ENCODE measurements at places on chromosomes 11 and 22.

DNA sequence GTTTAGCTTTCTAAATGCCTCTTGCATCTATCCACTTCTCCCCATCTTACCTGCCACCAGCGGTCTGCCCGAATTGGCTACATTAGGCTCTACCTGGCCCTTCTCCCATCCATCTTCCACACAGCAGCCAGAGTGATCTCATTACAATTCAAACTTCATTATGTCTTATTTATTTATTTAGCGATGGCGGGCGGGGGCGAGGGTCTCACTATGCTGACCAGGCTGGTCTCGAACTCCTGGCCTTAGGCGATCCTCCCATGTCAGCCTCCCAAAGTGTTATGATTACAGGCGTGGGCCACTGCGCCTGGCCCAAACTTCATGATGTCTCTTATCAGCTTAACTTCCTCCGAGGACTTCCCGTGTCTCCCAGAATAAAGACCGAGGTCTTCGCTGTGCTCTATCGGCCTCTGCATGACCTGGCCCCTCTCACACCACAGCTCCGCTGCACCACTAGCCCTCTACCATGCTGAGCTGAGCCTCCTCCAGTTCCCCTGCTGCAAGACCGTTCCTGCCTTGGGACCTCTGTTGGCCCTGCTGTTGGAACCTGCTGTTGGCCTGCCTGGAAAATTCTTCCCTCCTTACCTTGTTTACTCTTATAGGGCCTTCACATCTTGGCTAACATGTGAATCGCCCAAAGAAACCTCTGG is 870 bp upstream of the CTTN start:
- peak; percentile 42 for DNase-seq

- peak; percentile 40 for DNase-seq
Observed at GRCh38 chr11:80860632-80861031, 1419.8 kb upstream of the TENM4 start.

- peak; percentile 40 for DNase-seq
Observed at GRCh38 chr11:27282806-27283205, 80.2 kb downstream of the CCDC34 start.

- no peak for DNase-seq
Observed at GRCh38 chr11:18756889-18757288, 30.9 kb upstream of the IGSF22 start.

DNA sequence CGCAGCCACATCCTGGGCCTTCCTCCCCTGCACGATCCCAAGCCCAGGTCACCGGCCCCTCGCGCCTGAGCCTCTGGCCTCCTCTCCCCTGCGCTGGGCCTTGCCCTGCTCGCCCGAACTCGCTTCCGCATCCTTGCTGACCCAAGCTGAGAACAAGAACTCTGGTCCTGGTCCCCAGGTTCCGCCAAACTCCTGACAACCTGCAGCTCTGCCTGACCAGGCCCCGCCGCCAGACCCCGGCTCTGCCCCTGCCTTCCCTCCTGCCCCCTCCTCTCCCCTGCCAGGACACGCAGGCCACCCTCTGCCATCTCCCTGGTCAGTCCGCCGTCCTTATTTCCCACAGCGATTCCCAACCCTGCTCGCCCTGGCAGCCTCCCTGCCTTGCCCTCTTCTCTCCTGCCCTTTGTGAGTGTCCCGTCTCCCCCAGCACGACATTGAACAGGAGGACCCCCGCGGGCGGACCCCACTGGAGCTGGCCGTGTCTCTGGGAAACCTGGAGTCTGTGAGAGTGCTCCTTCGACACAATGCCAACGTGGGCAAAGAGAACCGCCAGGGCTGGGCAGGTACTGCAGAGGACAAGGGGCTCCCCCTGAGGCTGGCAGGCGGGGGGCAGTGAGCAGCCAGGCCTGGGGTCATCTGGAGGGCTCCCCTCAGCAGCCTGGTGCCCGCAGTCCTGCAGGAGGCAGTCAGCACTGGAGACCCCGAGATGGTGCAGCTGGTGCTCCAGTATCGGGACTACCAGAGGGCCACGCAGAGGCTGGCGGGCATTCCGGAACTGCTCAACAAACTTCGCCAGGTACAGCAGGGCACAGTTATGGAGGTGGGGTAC is 762 bp downstream of the ANKRD13D start:
- no peak for DNase-seq

- DNase-seq: no peak
Observed at GRCh38 chr22:29145321-29146072, 60.2 kb upstream of the EMID1 start.

- DNase-seq: no peak
Observed at GRCh38 chr22:24087071-24087795, 76.1 kb downstream of the CABIN1 start.

GRCh38 chr11:92765965-92766371 is 203.5 kb upstream of the MTNR1B start:
- DNase-seq: peak; percentile 68

DNA sequence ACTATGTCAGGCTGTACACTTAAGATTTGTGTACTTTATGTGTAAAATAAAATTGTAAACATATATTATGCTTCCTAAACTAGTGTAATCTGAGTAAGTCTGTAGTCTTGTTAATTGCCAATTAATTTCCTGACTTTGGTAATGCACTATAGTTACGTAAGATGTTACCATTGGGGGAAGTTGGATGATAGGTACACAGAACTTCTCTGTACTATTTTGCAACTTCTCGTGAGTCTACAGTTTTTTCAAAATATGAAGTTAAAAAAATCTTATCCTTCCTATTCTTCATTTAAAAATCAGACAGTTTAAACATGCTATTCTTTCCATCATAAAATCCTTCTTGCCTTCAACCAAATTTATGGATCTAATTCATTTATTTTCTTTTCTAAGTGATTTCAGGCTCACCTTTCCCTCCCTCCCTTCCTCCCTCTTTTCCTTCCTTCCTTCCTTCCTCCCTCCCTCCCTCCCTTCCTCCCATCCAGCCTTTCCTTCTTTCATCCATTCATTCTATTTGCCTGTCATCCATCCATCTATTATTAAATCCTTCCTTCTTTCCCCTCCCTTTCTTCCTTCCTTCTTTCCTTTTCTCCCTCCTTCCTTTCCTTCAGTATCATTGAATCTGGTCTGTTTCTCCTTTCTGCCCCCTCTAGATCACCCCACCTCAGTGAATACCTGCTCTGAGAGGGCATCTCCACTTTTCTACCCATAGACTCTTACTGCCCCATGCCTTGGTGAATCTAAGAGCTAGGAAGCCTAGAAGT is 22.1 kb upstream of the ASCC2 start:
- DNase-seq: no peak

DNA sequence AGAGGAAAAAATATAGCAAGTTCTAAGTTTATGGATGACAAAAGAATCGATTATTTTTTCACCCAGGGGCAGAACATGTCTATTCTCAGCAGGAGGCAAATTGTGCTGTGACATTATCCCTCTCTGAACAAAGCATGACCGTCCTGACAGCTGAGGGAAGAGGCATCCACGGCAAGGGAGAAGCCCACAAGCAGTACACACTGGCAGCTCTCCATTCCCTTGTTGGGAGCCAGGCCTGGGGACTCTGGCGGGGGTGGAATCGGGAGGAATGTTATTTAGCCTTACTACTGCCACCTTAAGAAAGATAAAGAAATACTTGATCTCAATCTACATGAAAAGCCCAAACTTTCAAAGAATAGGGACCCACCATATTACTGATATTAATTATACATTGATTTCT is 3.4 kb downstream of the KIRREL3 start:
- DNase-seq: no peak

GRCh38 chr11:43578346-43579170 is 102.0 kb upstream of the HSD17B12 start:
- peak; percentile 39 for DNase-seq

DNA sequence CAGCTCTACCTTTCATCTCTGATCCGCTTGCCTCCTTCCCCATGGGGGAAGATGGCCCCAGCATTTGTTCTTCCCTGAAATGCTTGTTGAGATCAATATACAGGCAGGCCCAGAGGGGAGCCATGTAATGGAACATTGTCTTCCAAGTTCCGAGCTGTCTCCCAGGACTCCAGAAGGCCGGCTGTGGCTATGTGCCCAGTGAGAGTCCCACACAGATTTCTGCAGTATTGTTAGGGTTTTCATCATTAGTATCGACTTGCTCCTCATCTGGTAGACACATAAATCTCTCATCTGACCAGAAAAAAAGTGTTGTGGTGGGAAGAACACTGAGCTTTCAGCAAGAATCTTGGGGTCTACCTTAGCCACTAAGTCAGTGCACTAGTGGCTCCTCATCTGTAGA is 163.4 kb downstream of the TRIM29 start:
- DNase-seq: no peak

DNA sequence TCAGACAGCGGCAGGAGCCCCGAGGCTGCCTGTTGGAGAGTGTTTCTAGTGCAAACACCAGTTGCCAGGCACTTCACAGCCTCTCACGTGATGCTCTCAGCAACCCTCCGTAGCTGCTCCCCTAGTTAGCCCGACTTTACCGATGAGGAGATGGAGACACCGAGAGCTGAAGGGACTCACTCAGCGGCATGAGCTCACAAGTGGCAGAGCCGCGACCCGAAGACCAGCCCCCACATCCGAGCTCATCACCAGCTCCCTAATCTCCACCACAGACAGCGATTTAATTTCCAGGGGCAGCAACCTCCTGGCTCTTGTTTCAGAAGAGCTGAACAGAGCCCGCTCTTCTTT is 28.7 kb upstream of the RTL6 start:
- no peak for DNase-seq

- DNase-seq: no peak
Observed at GRCh38 chr11:127674754-127675153, 674.2 kb upstream of the KIRREL3 start.

- DNase-seq: no peak
Observed at GRCh38 chr22:44385296-44385610, 72.5 kb upstream of the SHISAL1 start.

- no peak for DNase-seq
Observed at GRCh38 chr11:129578006-129578405, 202.4 kb downstream of the BARX2 start.

GRCh38 chr11:119337581-119338317 is 2.9 kb downstream of the C1QTNF5 start:
- peak; percentile 50 for DNase-seq

- peak; percentile 90 for DNase-seq
Observed at GRCh38 chr11:118929501-118930093, 3.9 kb upstream of the BCL9L start.

GRCh38 chr22:50567721-50568252 is 5.1 kb upstream of the SYCE3 start:
- DNase-seq: no peak

DNA sequence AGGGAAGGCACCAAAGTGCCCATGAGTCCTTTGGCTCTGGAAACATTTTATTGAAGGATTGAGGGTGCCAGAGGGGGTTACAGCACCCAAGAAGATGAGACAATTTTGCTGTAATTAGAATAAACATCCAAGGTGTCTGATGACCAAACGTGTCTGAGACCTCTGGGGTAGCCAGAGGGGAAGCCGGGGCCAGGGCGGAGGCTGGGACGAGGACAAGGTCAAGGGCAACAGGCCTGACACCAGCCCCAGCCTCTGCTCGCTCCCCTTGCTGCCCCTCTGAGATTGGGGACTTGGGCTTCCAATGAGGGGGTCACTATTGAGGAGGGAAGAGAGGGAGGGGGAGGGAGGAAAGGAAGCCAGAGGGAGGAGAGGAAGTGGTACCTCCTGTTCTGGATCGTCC is 25.6 kb downstream of the TMPRSS6 start:
- no peak for DNase-seq

DNA sequence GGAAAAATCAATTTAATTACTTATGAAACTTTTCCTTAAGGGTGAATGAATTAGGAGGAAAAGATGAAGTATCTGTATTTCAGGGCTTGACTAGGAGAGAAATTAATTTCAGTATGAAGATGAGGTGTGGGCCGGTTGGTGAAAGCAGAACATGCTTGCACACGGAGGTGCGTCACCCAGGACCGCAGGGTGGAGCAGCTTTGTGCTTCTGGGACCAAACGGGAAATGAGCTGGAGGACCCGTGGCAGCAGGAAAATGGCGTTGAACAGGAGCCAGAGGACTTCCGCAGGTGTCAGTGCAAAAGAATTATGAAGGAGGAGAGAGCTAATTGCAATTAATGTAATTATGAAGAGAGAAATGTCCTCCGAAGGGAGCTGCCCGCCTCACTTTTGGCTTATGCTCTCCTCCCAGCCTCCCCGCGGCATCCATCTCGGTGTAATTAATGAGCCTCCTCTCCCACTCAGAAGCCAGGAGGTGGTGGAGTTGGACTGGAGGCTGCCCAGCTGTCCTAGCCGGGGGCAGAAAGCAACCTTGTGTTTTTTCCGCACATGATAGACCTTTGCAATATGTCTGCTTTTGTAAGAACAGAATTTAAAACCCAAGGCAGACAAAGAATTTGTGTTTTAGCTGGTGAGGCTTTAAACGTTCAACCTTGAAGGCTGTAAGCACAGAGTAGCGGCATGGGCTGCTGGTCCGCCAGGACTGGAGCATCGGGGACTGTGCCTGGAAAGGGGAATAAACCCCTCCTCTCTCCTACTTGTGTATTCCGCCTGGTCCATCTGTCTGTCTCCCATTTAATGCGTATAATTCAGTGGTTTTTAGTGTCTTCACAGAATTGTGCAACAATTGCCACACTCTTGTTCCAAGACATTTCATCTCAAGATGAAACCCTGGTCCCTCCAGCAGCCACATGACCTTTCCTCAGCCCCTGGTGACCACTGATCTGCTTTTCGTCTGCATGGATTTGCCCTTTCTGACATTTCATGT is 180.6 kb downstream of the TBC1D22A start:
- DNase-seq: no peak

DNA sequence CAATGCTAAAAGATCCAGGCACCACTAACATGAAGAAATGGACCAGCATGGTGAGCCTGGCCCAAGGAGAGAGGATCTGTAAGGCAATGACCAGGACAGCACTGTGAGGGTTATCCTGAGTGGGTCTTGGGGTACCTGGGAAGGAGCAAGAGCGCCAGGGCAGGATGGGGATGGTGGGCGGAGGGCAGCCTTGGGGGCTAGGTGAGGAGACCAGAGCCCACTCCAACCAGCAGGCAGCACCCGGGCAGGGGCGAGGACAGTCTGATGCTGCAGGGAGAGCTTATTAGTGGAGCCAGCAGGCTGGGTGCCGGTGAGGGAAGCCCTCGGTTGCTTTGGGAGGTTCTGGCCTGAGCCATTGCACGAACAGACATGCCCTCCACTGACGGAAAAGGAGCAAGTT is 10.7 kb upstream of the NAP1L4 start:
- no peak for DNase-seq

DNA sequence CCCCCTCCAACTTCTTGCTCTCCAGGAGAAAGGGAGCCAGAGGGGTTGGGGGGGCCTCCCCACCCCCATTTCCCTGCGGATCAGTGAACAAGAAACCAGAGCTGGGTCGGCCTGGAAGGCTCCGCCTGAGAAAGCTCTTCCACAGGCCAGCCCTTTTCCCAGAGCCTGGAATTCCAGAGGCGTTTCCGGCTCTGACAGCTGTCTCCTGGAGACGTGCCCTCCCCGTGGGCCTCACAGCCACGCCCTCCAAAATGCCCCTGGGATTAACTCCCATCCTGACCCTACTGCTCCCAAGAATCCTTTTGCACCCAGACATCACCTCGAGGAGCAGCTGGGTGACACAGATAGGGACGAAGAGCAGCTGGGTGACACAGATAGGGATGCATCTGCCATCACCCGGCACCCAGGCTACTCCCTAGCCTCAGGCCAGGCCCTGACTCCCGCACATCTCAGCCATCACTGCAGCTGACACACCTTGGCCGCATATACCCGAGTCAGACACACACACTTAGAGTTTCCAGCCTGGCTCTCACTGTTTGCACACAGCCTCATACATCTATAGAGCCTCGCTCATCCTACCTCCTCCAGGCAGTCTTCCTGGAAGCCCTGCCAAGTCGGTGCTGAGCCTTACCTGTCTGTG is 7.6 kb upstream of the CDC42EP1 start:
- DNase-seq: peak; percentile 72

GRCh38 chr11:15957234-15957633 is 399.1 kb downstream of the SOX6 start:
- no peak for DNase-seq
